Right cardiac atrium (tissue), 5 donors: ENCODE measurements at places on chromosomes 16 and 17. TPM values are rescaled to one million over a fixed set of nuclear protein-coding genes. Genes with fewer than 3 reads are reported as not detected.

DNA sequence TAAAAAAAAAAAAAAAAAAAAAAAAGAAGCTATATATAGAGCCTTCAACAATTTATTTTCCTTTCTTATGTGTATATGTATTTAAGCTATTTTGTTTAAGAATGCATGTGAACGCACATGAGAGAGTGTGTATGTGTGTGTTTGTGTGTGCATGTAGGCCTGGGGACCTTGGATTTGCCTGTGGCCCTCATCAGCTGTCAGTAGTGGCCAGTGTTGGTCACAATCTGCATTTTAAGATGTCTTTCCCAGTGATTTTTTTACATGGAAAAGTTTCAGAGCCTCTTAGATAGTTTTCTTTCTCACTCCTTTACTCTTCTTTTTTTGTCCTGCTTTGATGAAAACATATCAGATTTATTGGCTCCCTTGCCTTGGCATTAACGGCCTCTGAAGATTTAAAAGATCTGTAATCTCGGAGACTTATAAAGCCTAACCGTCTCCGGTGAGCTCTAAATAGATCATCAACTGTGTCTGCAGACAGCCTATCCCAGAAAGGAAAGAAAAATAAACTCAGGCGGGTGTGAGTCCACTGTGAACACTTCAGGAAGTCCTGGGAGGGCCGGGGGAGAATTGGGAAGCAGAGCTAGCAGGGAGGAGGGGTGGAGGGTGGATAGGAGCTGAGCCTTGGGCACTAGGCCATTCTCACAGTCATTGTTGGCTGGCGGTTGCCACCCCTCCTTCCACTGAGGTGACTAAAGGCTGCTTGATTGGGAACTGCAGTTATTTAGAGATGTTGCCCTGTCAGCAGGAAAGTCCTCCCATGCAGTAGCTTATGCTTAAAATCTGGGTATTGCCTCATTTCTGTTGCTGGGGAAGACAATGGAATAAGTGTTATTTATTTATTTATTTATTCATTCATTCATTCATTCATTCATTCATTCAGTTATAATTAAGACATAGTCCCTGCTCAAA, 86.8 kb downstream of the WWP2 start:
- DNase-seq, result peak; percentile 94

DNA sequence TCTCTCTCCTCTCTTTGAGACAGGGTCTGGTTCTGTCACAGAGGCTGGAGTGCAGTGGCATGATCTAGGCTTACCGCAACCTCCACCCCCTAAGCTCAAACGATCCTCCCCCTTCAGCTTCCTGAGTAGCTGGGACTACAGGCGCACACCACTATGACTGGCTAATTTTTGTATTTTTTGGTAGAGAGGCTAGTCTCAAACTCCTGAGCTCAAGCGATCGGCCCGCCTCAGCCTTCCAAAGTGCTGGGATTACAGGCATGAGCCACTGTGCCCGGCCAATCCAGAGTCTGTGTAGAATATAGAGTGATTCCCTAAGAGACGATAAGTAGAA, 65.8 kb upstream of the RPH3AL start:
- DNase-seq, result no peak

GRCh38 chr16:29686740-29687332, 7.9 kb downstream of the QPRT start:
- DNase-seq, result no peak

GRCh38 chr17:32697728-32698625, 178.9 kb downstream of the MYO1D start:
- no peak for DNase-seq

DNA sequence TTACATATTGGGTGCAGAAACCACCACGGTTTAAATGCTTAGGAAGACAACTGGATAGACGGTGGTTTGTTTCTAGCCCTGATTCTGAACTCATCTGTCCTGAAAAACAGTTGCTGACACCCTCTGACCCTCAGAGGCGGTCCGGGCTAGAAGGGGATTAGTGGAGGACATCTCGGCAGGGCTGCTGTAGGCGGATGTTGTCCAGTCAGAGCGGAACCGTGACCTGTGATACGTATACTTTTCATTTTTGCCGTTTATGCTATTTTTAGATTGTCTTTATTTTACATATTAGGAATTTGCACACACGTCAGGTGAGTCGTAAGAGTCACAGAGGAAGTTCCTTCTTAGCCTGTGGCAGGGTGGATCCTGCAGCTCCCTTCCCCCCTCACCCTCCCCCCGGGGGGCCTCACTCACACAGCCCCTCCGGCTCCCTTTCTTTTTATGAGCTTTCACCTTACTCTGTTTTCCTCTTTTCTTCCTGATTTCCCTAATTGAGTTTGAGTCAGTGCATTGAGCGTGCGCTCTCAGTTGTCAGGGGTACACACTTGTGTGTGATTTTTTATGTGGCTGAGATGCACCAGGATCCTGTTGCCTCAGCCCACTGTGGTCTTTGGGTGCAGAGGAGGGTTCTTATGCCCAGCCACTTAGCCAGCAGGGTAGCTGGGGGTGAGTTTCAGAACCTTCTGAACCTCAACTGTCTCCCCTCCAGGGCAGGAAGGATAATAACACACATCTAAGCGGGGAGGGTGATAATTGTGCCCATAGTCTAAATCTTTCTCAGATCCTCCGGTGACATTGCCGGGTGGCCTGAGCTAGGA, 211.1 kb upstream of the CHMP6 start:
- DNase-seq, result no peak

GRCh38 chr16:75198135-75198600, 8.8 kb downstream of the CTRB2 start:
- no peak for DNase-seq

DNA sequence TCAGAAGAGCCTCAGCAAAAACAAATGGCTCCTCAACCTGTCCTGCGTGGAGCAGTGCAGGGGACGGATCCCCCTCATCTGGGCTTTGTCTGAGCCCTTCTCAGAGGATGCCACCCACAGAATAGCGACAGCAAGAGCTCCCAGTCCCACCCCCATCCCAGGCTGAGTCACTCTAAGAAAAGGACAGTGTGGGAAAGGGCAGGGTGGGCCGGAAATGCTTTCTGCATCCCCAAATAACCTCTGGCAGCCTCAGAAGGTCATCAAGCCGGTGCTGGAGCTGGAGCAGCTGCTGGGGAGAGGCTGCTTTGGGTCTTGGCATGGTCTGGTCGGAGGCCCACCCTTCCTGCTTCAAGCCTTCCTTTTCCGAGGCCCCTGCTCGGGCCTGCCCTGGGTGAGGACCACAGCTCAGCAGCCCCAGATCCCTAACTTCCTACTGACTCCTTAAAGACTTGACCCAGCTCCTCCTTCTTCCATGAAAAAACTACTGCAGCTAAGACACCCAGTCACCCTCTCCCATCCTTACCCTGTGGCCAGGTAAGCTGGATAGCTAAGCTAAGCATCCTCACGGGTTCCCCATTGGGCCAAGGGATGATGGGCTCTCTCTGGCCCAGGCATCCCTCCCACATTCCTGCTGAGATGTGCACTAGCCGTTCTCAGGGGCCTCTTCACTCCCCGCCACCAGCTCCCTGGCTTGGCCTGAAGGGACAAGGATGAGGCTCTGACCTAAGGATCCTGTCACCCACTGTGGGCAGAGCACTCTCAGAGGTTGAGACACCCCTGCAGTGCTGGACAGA, 8.7 kb downstream of the SLC12A4 start:
- DNase-seq, result peak; percentile 91

- DNase-seq, result no peak
Measured at GRCh38 chr16:31179219-31179746, 656 bp upstream of the FUS start.

- no peak for DNase-seq
Measured at GRCh38 chr17:71423871-71424546, 696.8 kb upstream of the SOX9 start.

GRCh38 chr17:50459756-50460155, 8.9 kb downstream of the CHAD start:
- no peak for DNase-seq

DNA sequence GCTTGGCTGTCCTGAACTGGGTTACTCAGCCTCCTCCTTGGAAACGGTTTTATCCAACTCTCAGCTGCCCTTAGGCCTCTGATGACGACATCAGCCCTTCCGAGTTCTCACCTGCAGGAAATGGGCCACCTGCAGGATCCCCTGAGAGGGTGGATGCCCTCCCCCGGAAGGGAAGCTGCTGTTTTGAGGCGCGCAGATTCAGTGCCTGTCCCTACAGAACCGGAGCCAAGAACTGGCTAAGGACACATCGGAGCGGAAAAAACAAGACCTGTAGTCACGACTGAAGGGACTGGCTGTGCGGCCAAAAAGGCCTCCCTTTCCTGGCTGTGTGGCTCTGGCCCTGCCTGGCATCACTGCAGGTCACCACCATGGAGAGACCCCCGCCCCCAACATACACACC, 11.7 kb upstream of the C16orf95 start:
- peak; percentile 36 for DNase-seq

FNDC8 gene
- not detected for polyA plus RNA-seq
